Stimulated activated CD4-positive, alpha-beta T cell treated with anti-CD3 and anti-CD28 coated beads, TNF-alpha, amount 100 ng/mL, for 4 hours (primary cell): ENCODE measurements at places on chromosomes 6 and 20.

GRCh38 chr6:166687879-166688205 lies 60.8 kb upstream of the RPS6KA2 start:
- DNase-seq = no peak

DNA sequence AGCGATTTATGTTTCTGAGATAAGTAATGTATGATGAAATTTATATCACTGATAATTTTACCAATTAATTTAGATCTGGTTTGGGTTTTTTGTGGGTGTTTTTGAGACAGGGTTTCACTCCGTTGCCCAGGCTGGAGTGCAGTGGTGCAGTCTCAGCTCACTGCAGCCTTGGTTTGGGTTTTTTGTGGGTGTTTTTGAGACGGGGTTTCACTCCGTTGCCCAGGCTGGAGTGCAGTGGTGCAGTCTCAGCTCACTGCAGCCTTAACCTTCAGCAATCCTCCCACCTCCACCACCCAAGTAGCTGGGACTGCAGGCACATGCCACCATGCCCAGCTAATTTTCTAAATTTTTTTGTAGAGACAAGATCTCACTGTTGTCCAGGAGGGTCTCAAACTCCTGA lies 13.0 kb downstream of the MRS2 start:
- no peak for DNase-seq

- no peak for DNase-seq
Measured at GRCh38 chr20:59690101-59690500, 85.8 kb downstream of the PHACTR3 start.

DNA sequence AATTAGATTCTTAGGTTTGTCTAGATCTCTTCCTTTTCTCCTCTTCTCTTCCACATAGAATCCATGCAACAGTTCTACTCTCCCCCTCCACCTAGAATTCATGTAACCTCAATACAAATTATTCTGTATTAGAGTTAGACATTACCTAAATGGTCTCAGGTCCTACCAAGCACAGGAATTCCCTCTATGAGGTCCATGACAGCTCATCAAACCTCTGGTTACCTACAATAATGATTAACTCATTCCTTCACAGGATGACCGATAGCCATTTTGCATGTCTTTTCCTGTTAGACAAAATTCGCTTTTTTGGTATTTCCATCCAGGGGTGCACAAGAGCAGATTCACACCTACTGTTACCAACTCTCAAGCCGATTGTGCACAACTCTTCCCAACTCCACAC lies 27.4 kb upstream of the BMP2 start:
- no peak for DNase-seq

DNA sequence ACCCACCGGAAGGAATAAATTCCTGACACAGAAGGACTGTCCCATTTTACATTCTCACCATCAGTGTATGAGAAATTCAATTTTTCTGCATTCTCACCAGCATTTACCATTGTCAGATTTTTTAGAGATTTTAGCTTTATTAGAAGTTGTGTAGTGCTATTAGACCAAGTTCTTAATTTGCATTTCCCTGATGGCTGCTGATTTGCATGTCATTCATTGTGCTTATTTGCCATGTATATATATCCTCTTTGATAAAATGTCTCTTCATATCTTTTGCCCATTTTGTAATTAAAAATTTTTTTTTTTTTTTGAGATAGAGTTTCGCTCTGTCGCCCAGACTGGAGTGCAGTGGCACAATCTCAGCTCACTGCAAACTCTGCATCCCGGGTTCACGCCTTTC lies 9.8 kb upstream of the HLA-DRB5 start:
- DNase-seq = no peak

DNA sequence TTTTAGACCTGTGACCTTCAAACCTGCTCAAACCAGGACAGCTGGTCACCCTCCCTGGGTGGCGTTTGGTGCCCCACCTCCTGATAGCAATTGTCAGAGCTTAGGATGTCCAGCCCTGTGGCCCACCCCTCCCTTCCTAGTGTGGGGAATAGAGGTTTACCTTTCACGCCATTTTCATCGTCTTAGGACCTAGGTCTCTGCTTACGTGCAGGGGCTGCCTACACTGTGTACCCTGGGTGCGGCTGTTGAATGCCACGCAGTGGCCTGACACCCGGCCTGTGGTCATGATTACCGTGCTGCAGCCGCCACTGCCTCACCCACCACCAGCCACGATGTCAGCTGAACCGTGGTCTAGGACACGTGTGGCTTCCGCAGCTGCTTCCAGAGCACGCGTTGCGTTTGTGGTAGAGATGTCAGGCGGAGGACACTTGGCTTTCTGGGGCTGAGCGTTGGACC lies 157.3 kb downstream of the DTNBP1 start:
- DNase-seq = no peak

DNA sequence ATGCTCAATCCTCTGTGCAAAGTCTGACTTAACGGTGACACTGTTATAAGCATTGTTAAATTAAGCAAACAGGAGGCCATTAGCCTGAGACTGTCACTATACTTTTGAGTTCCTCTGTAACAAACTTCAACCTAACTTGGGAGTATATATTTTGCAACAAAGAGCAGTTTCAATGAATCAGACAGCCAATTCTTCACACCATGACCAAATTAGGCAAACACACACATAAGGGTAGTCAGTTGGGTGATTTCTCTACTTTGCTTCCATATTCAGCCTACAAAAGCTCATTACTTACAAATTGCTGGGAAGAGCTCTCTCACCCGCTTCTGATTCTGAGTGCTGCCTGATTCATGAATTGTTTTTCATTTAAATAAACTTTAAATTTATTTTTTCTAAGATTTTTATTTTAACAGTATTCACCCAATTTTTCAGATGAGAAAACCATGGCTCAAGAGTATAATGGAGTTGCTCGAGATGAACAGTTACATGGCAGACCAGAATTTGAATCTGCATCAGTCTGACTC lies 60.5 kb downstream of the HACE1 start:
- no peak for DNase-seq

- no peak for DNase-seq
Measured at GRCh38 chr6:85983032-85983659, 340.5 kb upstream of the SYNCRIP start.

- DNase-seq = no peak
Measured at GRCh38 chr6:128558021-128558420, 37.6 kb upstream of the PTPRK start.

DNA sequence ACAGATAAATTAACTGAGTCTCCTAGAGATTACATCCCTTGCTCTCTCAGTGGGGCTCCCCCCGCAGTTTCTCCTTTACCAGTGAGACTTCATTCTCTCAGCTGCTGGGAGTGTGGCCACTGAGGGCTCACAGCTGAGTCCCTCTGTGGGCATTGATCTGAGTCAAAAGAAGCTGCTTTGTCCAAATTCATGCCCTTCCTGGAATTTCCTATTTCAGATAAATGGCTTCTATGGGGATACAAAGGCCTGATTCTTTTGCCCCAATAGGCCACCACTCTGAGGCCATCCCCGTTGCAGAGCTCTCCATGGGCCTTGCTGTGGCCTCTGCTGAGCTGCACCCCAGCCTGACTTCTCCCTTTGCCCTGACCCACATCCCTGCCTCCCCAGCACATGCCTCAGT lies 10.0 kb downstream of the CST5 start:
- DNase-seq = no peak

DNA sequence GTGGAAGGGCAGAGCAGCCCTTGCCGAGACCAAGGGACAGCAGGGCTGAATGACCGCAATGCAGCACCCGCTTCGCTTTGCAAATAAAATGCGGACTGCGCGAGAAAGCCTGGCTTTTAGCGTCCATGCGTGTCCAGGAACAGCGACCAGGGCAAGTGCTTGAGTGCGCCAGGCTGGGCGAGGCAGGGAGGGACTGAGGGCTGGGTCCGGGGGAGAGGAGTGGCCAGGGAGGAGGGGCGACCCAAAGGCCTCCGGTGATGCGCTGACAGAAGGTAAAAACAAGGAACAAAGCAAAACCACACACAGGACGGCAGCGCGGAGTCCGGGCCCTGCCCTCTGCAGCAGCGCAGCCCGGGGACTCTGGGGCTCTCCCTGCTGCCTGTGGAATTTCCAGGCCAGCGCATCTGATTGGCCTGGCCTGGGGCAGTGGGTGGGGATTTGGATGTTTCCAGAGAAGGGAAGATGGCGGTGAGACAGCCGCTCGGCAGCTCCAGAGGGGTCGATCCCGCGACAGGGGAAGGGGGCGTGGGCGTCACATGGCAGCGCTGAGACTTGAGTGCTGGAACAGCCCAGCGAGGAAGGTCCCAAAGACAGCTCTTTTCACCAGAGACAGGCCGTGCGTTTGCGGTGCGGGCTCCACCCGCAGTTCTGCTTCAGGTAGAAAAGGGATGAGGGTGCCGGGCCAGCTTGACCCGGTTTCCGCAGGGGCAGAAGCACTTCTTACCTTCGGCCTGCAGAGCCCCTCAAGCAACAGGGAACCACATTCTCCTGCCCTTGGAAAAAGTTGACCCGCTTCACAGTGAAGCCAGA lies 51.8 kb downstream of the SSR1 start:
- DNase-seq = peak; percentile 23

DNA sequence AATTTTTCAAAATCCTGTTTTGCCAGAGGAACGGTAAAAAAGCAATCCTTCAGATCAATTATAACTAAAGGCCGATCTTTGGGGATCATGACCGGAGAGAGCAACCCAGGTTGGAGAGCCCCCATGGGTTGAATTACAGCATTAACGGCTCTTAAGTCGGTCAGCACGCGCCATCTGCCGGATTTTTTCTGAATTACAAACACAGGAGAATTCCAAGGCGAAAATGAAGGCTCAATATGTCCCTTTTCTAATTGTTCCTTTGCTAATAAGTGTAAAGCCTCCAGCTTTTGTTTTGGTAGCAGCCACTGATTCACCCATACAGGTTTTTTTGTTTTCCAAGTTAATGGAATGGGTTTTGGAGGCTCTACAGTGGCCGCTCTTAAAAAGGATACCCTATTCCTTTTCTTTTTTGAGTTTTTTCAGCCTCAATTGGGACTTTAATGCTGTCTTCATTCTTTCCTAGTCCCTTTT lies 16.9 kb upstream of the PTCRA start:
- peak; percentile 23 for DNase-seq

- no peak for DNase-seq
Measured at GRCh38 chr6:139080255-139080920, 51.8 kb downstream of the ABRACL start.

DNA sequence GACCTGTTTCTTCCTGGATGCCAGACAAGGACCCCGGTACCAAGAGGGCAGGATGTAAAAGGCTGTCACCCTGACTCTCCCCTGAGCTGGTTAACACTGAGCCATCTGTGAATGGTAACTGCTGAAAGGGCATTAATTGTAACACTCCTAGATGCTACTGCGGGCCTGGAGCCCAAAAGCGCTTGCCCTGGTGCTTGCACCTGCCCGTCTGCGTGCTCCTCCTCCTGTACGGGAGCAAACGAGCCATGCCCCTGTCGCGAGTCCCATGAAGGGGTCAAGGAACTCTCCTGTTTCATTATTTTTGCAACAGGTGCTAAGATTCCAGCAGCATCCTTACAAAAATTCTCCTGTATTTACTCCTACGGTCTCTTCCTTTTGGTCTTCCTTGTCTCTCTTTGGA lies 140.0 kb upstream of the LAMA2 start:
- DNase-seq = no peak

DNA sequence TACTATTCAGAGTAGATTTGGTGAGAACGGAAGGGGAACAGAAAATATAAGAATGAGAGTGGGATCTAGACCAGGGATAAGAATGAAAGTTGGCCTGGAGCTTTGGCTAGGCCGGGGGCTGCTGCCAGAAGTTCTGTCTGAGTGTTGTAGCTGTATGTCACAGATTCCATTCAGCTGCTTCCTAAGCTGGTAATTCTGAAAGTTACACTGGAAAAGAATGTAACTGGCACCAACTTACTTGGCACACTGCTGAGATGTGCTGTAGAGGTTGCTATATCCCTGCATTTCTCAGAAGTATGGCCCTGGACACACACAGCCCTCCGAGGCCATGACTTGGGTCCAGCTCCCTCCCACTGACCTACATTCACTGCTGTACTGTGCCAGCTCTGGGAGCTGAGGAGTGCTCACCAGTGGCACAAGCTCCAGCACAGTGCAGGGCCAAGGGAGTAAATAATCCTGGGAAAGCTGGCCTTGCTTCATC lies 25.8 kb upstream of the TMEM217 start:
- DNase-seq = no peak
